ENCODE measurements at places on chromosomes 4 and X. TPM values are rescaled to one million over a fixed set of nuclear protein-coding genes. Genes with fewer than 3 reads are reported as not detected.

The TEX13C gene
- total RNA-seq, result not detected

The NAT8L gene
- 0.29 TPM for total RNA-seq

The FRAS1 gene
- total RNA-seq, result not detected

The CFP gene
- total RNA-seq, result 4.4 TPM

The XAGE1B gene
- not detected for total RNA-seq

The PJA1 gene
- total RNA-seq, result 20.7 TPM

The HDAC8 gene
- 17.9 TPM for total RNA-seq

The NKX3-2 gene
- not detected for total RNA-seq

The ADGRG4 gene
- not detected for total RNA-seq

The TACR3 gene
- total RNA-seq, result not detected

The TMEM271 gene
- not detected for total RNA-seq

The FLNA gene
- 1,032 TPM for total RNA-seq

The C4orf51 gene
- total RNA-seq, result not detected

The NUDT10 gene
- 1.2 TPM for total RNA-seq

The SAP30 gene
- 26.1 TPM for total RNA-seq

The TGIF2LX gene
- not detected for total RNA-seq

The CLNK gene
- total RNA-seq, result not detected

The ALB gene
- not detected for total RNA-seq

The KIT gene
- total RNA-seq, result not detected

The PDE6B gene
- total RNA-seq, result 16.1 TPM

The MMRN1 gene
- total RNA-seq, result 0.10 TPM

The GK2 gene
- total RNA-seq, result not detected

The FGFBP2 gene
- 0.51 TPM for total RNA-seq

The RAB39B gene
- total RNA-seq, result 13.6 TPM

The GRID2 gene
- not detected for total RNA-seq

The CXorf38 gene
- 20.5 TPM for total RNA-seq

The SH2D1A gene
- total RNA-seq, result 30.5 TPM

The HERC6 gene
- total RNA-seq, result 12.4 TPM
